ENCODE measurements at places on chromosomes 4 and X.

GRCh38 chrX:9859711-9860555, 73.7 kb downstream of the SHROOM2 start:
- no peak for DNase-seq

DNA sequence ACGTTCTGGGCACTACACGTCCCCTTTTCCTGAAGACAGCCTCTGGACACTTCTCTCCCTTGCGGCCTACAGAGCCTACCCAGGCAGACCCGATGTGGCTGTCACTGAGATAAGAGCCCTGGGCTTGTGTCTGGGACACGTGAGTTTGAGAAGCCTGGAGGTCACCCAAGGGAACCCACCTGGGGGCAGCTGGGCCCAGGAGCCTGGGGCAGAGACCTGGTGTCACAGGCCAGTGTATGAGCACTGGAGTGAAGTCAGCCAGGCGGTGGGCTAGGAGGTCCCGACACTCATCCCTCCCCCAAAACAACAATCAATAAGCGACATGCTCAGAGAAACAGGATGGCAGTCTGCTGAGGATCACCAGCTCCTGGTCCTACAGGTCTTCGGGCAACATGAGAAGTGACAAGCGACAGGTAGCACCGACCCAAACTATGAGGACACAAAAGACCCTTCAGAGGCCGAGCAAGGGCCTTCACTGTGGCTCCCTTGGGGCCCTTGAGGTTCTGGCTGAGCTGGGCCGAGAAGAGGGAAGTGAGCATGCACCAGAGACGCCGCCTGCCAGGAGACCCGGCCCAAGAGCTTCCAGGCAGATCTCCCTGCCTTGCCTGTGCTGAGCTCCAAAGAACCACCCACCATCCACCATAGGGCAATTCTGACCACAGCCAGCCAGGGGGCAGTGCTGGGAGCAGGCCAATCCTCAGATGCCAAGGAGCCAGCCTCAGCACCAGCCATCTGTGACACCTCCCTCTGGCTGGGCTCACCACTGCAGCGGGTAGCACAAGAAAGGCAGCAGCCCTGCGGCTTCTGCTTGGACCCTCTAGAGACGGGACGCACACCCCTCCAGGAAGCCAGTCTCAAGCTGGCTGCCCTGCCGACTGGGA, 11.0 kb upstream of the DUSP9 start:
- no peak for DNase-seq

GRCh38 chr4:176441594-176441993, 121.8 kb downstream of the SPCS3 start:
- no peak for DNase-seq

- DNase-seq: no peak
Observed at GRCh38 chrX:109783701-109784079, 50.6 kb upstream of the ACSL4 start.

- no peak for DNase-seq
Observed at GRCh38 chr4:176565049-176565448, 227.7 kb downstream of the VEGFC start.

DNA sequence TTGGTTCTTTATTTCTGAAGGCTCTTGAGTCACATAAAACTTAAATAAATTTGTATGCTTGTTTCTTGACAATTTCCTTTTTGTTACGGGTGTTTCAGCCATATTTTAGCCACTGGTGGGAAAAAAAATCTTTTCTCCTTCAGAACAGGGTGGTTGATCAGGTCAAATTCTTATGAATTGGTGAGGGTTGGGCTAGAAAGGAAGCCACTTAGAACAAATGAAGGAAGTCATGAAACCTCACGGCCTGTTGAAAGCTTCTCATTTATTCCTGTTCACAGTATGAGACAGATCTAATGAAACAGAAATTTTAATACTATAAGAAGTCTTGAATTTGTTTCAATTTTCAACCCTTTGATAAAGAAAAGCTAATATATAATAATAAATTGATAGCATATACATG, 12.1 kb upstream of the PDLIM5 start:
- no peak for DNase-seq

GRCh38 chr4:87241336-87241735, 20.9 kb upstream of the KLHL8 start:
- no peak for DNase-seq

DNA sequence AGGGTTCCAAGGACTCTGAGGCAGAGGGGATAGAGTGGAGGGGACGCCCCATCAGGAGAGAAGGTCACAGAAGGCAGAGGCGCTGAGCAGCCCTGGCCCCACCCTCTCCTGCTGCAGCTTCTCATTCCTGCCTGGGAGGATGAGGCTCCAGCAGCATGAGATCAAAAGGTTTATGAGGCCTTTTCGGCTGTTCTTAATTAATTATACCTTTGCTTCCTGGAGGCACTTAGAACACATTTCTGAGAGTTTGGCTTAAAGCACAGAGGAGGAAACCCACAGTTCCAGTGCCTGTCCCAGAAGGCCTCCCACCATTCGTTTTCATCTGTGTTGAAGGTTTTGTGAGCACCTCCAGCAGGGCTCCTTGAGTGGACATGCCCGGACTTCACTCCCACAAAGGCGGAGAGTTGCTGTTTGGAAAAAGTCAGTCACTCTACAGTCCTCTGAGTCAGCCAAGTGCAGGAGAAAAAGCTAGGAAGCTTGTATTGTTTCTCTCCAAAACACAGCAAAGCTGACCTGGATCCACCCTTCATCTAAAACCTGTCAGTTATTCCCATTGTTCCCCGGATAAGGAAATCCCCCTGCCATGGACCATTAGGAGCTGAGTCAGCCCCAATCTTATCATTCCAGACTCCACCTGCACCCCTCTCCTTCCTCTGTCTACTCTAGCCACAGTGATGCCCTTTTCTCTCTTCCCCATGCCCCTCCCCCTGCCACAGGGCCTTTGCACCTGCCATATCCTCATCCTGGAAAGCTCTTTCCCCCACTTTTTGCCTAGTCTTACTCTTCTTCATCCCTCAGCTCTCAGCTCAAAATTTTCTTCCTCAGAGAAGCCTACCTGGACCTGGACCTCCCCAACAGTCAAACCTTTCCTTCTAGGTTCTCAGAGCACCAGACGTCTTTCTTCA, 276.8 kb downstream of the FBXW7 start:
- DNase-seq: peak; percentile 79

DNA sequence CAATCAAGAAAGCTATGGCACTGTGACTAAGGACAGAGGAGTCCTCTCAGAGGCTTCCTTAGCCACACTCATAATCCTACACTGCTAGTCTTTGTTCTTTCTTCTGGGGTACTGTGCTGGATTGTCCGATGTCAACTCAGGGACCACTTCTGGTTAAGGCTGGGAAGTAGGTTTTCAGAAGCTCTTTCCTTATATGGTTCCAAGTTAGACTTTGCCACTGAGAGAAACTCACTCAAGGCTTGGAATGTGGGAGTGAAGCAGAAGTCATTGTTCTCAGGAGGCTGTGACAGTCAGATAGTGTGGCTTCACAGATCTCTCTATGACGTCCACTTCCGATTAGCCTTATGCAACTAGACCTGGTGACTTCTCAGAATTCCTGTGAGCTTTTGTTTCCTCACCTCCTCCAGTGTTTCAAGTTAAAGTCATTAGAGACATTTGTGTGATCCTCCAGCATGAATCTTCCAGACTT, 317.3 kb upstream of the F9 start:
- DNase-seq: no peak

DNA sequence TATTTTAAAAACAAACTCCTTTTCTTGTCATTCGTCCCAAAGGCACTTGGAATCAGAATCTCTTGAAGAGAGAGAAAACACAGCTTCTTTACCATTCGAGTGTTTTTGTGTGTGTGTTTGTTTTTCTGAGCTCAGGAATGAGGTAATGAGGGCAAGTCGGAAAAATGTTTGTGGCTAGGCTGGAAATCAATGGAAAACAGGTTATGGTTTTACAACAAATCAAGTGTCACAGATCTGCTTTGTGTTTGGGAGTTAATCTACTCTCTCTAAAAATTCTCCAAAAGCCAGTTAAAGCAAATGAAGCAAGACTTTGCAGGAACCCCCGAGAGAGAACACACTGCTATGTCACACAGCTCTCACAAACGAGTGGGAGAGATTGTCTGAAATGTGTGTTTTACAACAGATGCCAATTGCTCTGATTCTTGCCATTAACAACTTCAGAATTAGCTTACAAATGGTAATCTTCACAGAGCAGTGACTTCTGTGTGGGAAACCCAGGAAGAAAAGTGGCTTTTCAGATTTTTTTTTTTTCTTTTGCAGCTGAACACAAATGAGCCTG, 264.1 kb downstream of the CBLL2 start:
- DNase-seq: no peak
